ENCODE measurements at places on chromosomes 12 and 14.

- no peak for DNase-seq
These were observed 18.8 kb downstream of the GPR65 start for GRCh38 chr14:88023658-88024187.

DNA sequence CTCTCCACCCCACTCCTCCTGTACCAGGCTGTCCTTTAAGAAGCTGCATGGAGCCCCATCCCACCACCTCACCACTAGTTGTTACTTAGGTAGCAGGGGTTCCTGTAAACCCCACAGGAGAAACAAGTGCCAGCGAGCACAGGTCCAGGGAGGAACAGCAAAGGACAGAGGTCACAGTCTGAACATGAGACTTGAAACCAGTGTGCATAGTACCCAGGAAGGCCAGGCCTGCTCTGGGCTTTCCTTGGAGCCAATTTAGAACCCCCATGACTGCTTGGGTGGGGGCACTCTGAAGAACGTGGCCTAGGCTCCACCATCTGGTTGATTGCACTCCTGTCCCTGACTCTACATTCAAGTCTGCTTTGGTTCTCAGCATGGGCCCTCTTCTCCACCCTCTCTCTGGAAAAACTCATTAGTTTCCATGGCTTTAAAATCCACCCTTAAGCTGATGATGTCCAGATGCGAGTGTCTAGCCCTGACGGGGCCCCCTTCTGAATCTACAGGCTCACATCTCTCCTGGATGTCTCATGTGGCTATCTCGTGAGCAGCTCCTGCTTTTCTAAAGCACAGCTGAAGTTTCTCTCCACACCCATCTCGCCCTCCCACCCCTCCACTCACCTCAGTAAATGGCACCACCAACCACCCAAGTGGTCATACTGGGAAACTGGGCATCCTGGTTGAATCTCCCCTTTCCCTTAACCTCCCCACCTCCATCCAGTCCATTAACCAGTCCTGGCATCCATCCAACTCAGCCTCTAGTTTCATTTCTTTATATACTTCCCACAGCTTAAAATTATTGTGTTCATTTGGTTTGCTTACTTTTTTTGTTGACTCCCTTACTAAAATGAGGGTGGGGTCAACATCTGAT, 8.4 kb downstream of the KRT3 start:
- no peak for DNase-seq

- DNase-seq: peak; percentile 17
These were observed 240.3 kb downstream of the EMP1 start for GRCh38 chr12:13436696-13437391.

- no peak for DNase-seq
These were observed 234.0 kb downstream of the ETNK1 start for GRCh38 chr12:22858849-22859570.

DNA sequence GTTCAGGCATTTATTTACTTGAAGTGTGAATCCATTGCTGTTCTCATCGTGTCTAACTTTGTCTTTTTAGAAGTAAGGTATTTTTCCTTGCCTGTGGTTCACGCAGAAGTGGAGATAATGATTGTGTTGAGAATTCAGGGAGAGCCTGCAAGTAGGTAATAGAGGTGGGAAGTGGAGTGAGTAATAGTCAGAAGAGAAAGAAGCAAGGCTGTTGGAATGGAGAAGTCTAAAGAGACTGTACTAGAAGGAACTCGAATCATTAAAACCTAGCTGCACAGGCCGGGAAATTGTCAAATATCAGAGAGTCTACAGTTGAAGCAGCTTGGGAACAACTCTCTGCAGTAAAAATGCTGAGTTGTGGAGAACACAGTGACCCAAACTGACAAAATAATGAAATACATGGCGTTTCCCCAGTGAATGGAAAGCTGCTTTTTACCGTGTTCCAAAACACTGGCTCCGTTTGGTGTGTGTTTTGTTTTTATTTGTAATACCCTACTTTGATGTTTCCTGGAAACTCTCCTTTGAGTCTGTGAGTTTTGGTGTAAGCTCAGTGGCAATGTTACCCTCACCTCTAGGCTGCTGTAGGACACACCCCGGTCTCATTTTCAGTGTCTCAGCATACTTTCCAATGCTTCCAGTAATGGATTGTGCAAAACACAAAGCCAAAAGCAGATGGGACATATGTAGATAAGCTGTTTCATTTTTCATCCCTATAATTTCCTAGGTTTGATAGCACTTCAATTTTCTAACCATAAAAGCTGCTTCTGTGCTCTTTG, 146.6 kb downstream of the CRADD start:
- DNase-seq: no peak

GRCh38 chr12:108270035-108270848, 68.9 kb downstream of the CMKLR1 start:
- DNase-seq: no peak

- no peak for DNase-seq
These were observed 668 bp downstream of the TMEM260 start for GRCh38 chr14:56580221-56580711.

DNA sequence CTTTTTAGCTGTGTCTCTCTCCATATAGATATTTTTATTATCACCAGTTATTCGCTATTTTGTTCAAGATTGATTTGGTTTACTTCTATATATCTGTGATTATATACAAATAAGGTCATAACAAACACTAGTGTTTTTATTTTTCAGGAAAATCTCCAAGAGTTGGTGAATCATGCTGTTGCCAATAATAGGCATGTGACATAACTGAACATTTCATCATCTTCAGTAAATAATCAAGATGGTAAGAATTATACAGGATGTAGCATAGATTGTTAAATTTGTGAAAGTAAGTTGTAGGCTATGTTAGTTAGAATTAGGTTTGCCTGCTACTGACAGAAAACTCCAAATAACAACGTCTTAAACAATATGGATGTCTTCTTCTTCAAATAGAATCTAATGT, 240.9 kb upstream of the PDE3A start:
- DNase-seq: no peak

GRCh38 chr12:119565404-119565803, 28.2 kb upstream of the TMEM233 start:
- no peak for DNase-seq

GRCh38 chr12:122867691-122868461, 28.0 kb downstream of the VPS37B start:
- peak; percentile 5 for DNase-seq

DNA sequence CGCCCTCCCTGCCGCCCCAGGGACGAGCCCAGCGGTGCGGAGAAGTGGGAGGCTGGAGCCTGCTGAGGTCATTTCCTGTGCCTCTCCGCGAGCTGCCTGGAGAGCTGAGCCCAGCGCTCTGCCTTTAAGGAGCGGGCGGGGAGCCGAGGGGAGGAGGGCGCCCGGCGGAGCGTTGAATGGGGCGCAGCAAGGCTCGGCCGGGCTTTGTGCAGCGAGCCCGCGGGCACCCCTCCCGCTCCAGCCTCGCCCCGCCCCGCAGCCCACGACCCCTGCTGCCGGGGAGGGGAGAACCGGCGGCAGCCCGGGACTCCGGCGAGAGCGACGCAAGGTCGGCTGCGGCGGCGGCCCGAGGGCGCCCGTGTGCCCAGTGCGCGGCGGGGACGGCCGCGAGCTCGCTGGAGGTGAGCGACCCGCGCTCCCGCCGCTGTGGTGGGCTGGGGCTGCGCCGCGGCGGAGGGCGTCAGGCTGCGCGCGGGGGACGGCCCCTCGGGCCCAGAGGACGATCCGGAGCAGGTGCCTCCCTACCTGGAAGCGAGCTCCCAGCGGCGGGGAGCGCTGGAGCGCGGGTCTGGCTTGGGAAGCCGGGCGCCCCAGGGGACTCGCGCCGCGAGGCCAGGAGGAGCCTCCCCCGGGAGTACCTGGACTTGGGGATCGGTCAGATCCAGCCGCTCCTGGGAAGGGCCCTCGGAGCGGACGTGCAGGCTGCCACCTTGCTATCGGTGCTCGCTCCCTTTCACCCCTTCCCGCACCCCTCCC, at the start of gene PLEKHH1:
Gene PLEKHH1, plus strand, starts transcription at position 293 of the 756 bp plus-strand sequence. CDS start 8,578 bp downstream, outside the sequence.
- peak; percentile 25 for DNase-seq

DNA sequence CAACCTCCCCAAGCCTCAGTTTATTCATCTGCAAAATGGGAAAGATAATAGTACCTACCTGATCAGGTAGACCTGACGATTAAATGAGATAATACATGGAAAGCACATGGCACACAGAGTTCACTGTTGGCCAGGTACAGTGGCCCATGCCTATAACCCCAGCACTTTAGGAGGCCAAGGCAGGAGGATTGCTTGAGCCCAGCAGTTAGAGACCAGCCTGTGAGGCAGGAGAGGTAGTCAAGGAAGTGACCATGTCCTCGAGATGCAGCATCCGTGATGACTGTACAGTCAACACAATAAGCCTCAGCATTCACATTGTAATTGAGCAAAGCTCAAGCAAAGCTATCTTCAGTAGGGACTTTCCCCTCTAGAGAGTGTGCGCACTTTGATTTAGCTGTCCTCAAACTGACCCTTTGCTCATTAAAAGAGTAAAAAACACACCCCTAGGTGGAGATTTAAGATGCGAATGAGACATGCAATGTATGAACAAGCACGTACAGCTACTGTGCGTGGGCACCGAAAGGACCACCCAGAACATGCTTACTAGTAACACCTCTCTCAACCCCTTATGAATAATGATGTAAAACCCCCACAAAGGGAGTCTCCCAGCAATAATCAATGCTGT, 9.9 kb downstream of the ISCU start:
- no peak for DNase-seq

DNA sequence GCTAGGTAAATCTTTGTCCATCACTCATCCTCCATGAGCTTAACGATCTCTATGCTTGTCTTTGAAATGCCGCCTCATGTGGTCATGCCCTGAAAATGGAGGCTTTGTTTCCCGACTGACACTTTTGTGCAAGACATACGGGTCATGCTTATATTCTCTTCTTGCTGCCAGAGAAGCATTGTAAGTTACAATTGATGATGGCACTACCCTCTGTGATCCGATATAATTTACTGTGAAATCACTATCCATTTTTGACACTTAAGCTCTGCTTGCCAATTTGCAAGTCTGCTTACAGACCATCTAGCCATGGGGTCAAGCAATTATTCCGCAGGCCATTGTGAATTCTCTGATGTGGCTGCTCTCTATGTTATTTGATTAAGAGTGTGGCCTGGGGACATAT, 650.0 kb downstream of the FLRT2 start:
- DNase-seq: no peak

- DNase-seq: no peak
These were observed 119.7 kb downstream of the PTCSC3 start for GRCh38 chr14:36056845-36057244.

GRCh38 chr12:122974274-122974891, 661 bp upstream of the OGFOD2 start:
- DNase-seq: peak; percentile 91

DNA sequence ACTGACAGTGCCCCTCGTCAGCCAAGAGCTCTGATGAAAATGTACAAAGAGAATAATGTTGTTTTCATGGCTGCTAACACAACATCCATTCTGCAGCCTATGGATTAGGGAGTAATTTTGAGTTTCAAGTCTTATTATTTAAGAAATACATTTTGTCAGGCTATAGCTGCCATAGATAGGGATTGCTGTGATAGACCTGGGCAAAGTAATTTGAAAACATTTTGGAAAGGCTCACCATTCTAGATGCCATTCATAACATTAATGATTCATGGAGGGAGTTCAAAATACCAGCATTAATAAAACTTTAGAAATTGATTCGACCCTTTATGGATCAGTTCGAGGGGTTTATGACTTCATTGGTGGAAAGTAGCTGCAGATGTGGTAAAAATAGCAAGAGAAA, 149.8 kb downstream of the GPHN start:
- DNase-seq: no peak
